Globus pallidus (tissue), 1 donor: ENCODE measurements at places on chromosomes 1 and 21.

DNA sequence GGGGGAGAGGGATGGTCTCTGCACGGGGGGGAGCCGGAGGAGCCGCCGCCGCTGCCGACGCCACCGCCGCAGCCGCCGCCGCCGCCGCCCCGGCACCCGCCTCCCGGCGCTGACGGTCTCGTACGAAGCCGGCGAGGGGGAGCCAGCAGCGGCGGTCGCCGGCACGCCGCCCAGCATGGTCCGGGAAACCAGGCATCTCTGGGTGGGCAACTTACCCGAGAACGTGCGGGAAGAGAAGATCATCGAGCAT is 311 bp downstream of the SPEN start:
- no peak for DNase-seq

GRCh38 chr1:107172450-107173170 is 31.8 kb downstream of the NTNG1 start:
- DNase-seq, result no peak

DNA sequence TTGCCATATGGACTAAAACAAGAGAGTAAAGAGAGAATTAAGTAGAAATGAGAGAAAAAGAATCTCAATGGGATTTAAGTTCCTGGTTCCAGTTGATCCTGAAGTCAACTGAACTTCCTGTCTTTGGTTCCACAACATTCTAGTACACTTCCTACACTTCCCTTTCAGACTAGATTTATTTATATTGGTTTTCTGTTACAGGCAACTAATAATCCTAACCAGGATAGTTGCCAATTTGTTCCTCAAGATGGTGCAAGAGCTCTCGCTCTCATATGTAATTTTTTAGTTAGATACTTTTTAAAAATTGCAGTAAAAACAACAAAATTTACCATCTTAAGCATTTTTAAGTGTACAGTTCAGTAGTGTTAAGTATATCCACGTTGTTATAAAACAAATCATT is 28.8 kb upstream of the TRIM45 start:
- no peak for DNase-seq

GRCh38 chr1:97721221-97721620 is 199.6 kb downstream of the DPYD start:
- no peak for DNase-seq

DNA sequence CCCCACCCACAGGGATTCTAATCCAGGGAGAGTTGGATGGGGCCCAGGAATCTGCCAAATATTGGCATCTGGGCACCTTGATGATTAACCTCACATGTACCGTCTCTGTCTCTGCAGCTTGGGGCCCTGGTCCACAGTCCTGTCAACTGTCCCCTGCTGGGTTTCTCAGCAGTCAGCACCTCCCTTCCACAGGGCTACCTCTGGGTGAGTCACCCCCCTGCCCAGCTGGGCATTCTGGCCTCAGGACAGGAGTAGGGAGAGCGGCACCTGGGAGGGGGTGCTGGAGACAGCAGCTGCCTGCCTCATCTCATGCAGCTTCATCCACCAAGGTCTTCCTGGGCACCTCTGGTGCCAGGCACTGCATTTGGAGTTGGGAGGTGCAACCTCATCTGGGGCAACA is 100.6 kb upstream of the ACTL8 start:
- no peak for DNase-seq

- no peak for DNase-seq
These were observed 45.9 kb upstream of the MYOCOS start for GRCh38 chr1:171576144-171576543.

DNA sequence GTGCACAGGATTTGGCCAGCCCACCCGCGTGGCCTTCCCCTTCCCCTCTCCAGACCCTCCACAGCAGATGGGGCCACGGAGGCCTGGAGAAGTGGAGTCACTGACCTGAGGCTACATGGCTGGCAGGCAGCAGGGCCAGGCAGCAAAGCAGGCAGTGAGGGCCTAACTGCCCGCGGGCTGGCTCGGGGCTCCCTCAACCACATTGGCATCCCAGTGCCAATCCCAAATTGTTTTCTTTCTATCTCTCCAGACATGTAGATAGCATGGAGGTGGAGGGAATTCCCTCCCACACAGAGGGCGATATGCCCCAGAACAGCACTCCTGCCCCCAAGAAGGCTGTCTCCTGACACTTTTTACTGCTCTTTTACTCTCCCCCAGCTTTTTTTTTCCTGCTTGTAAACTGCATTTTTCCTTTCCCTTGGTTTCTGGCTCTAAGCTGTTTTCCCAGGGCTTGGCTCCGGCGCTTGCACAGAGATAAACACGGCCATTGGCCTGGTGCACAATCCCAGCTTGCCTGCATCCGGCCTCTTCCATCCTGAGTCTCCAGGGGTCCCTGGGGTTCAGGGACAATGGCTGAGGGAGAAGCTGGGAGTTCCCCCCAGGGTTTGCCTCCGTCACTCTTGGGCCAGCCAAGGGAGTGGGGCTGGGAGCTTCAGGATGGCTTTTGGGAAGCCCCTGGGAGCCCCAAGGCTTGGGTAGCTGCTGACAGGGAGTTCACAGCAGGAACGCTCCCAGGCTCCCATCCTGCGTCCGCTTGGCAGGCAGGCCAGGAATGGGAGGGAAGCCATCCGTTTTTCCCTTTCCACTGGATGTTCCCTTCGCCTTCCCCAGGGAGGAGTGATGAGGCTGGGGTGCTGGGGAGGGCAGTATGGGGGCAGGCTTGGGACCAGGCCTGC is 7.0 kb downstream of the EPHX1 start:
- DNase-seq, result no peak

- DNase-seq, result no peak
These were observed 2.5 kb downstream of the C1orf115 start for GRCh38 chr1:220692436-220693228.

GRCh38 chr1:6782151-6782550 is 3.1 kb upstream of the CAMTA1 start:
- DNase-seq, result no peak

DNA sequence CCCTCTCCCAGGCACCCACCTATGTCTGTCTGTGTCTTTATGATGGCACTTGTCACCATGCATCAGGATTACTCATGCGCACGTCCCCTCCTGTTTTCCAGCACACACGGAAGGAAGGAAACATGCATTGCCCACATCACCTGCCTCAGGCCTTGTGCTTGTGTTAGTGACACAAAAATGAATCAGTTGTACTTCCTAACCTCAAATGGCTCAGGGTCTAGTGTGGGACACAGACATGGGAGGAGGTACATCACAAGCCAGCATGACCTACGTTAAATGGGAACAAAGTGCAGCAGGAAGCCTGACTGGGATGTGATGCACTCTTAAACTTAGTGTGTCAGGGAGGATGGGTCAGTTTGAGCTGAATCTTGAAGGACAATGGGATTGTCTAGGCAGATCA is 126.7 kb downstream of the TRABD2B start:
- DNase-seq, result no peak

- no peak for DNase-seq
These were observed 2.0 kb downstream of the RCSD1 start for GRCh38 chr1:167631936-167632614.

DNA sequence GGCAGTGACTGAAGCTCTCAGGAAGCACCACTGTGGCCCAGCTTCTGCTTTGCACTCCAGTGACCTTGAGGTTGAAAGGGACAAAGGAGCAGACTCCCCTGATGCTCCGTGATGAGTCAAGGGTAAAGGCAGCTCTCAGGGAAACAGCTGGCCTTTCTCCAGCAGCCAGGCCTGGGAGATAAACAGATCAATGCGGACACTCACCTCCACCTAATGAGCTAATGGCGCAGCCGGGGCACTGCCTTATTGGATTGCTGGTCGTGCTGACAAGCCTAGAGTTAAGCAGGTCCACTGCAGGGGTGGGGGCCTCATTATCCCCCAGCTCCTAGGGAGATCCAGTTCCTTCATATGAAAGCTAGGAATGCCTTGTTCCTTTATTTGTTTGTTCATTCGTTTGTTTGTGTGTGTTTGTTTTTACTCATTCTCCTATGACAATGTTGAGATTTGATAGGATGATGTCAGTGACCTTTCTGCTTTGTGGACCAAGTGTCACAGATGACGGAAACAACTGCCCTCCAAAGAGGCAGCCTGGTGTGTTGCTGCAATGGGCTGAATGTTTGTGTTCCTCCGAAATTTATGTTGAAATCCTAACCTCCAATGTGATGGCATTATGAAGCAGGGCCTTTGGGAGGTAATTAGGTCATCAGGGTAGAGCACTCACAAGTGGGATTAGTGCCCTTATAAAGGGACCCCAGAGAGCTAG is 141.4 kb upstream of the BEND5 start:
- no peak for DNase-seq

DNA sequence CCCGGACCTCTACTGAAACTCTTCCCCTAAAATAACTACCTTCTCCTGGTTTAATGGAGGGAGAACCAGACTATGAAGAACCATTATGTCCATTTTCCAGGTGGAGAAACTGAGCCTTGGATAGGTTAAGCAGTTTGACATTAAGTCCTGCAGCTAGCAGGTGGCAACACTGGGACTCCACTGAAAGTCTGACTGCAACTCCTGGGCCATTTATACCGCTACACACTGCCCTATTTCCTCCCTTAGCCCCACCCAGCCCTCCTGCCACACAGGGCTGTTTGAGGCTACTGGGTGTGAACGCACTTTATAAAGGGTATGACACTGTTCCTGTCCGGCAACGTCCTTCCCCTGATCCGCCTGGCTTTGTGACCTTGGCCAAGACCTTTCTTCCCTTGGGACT is 511 bp upstream of the INPP5B start:
- no peak for DNase-seq

DNA sequence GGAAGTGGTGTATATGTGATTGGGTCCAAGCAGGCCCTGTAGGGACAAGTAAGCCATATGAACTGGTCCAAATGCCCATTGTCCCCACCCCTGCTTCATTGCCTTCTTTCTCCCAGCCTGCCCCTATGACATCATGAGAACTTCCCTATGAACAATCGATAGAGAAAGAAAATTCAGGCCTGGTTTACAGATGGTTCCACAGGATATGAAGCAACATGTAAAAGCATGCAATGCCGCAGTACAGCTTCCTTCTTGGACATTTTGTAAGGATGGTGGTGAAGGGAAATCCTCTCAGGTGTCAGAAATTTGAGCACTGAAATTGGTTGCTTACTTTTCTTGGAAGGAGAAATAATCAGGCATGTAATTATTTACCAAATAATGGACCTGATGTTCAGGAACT is 581.7 kb downstream of the MRPL39 start:
- no peak for DNase-seq

GRCh38 chr1:25624156-25624555 is 7.6 kb downstream of the MAN1C1 start:
- DNase-seq, result no peak

- no peak for DNase-seq
These were observed 17.4 kb upstream of the KANK4 start for GRCh38 chr1:62336638-62336994.

DNA sequence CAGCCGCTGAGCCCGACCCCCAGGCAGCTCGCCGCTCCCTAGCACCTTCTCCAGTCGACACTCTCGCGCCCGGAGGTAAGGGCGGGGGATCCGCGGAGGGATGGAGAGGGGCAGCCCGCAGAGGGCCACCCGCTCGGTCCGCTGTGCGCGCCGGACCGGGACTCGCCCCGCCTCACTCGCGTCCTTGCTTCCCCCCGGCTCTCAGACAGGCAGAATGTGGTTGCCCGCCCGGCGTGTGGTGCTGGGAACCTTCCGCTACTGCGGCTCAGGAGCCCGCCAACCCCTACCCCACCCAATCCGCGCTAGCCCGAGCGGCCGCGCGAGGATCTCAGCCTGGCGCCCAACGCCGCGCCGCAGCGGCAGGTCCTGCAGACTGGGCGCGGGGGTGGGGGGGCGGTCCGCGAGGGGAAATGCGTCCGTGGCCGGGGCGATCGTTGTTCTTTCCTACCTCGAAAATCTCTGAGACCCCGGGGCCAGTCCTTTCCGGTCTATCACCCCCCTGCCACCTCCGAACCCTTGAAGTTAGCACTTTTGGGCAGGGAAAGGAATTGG is 404 bp downstream of the LRRC8C start:
- no peak for DNase-seq

GRCh38 chr1:235622936-235623779 is 26.4 kb downstream of the GNG4 start:
- DNase-seq, result no peak

DNA sequence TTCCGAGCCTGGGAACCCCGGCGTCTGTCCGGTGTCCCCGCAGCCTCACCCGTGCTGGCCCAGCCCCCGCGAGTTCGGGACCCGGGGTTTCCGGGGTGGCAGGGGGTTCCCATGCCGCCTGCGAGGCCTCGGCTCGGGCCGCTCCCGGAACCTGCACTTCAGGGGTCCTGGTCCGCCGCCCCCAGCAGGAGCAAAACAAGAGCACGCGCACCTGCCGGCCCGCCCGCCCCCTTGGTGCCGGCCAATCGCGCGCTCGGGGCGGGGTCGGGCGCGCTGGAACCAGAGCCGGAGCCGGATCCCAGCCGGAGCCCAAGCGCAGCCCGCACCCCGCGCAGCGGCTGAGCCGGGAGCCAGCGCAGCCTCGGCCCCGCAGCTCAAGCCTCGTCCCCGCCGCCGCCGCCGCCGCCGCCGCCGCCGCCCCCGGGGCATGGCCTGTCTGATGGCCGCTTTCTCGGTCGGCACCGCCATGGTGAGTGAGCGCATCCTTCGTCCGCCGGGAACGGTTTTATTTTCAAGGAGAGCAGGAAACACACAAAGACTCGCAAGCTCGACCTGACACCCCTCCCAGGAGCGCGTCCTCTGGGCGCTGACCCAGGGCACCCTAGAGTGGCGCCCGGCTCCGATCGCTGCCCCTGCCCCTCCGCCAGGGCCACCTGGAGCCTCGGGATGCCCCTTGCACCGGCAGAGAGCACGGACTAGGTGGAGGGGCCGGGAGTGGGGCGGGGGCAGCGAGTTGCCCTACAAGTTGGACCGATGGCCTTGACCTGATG is at the start of gene ABCG1:
Gene ABCG1 (plus strand): TSS at position 305 of the 770 bp plus-strand sequence. CDS start 123 bp downstream, at position 428.
- peak; percentile 61 for DNase-seq

- DNase-seq, result no peak
These were observed 156.3 kb downstream of the SNX7 start for GRCh38 chr1:98817821-98818220.

DNA sequence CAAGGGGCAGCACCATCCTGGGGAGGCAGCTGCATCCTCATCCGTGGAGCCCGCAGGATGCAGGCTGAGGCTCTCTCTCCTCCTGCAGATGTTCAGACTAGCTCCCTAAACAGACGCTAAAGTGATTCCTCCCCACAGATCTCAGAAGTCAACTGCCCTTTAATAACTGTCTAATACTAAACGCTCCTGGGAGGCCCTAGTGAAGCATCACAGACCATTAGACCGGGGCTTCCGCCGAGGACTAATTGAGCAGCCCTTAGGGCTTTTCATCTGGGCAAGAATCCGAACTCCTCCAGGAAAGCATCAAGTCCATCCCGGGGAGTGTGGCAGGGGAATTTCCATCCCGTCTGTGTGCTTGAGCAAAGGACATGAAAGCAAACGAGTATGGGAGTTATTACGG is 40.4 kb downstream of the PRDM16 start:
- no peak for DNase-seq
